ENCODE measurements at places on chromosomes 2 and 18. TPM values are rescaled to one million over a fixed set of nuclear protein-coding genes. Genes with fewer than 3 reads are reported as not detected.

The ONECUT2 gene
- total RNA-seq, result not detected

The TMSB10 gene
- total RNA-seq, result 6,105 TPM

The NAT8 gene
- total RNA-seq, result not detected

The MYOM1 gene
- total RNA-seq, result 2.5 TPM

The STARD6 gene
- total RNA-seq, result not detected

The SCN2A gene
- total RNA-seq, result 2.7 TPM

The GCG gene
- not detected for total RNA-seq

The MOGAT1 gene
- not detected for total RNA-seq

The AFF3 gene
- total RNA-seq, result 3.4 TPM

The VWC2L gene
- total RNA-seq, result not detected

The SERPINB5 gene
- not detected for total RNA-seq

The STAMBP gene
- 29.1 TPM for total RNA-seq

The MAP4K3 gene
- total RNA-seq, result 38.0 TPM

The DES gene
- total RNA-seq, result 3.0 TPM

The CRYGC gene
- total RNA-seq, result not detected

The CPLX4 gene
- not detected for total RNA-seq

The FER1L5 gene
- 0.78 TPM for total RNA-seq

The SERPINB8 gene
- 14.3 TPM for total RNA-seq

The TMEM169 gene
- total RNA-seq, result 0.83 TPM

The GPR55 gene
- total RNA-seq, result not detected

The PLEK gene
- total RNA-seq, result 0.07 TPM

The MAP3K20 gene
- total RNA-seq, result 75.4 TPM

The ANKRD29 gene
- total RNA-seq, result 2.0 TPM

The SUPT7L gene
- total RNA-seq, result 19.4 TPM

The IL36G gene
- not detected for total RNA-seq

The MTERF4 gene
- total RNA-seq, result 38.3 TPM

The KLHL41 gene
- total RNA-seq, result 0.72 TPM

The CFAP210 gene
- total RNA-seq, result not detected

The POMC gene
- total RNA-seq, result 1.2 TPM

The DNAJC27 gene
- total RNA-seq, result 4.7 TPM

The CYBRD1 gene
- total RNA-seq, result 265 TPM

The SOCS6 gene
- 42.7 TPM for total RNA-seq

The CROCC2 gene
- total RNA-seq, result 0.13 TPM

The MARCO gene
- not detected for total RNA-seq

The ANKRD30BL gene
- not detected for total RNA-seq

The QPCT gene
- total RNA-seq, result 8.8 TPM

The NR4A2 gene
- 0.40 TPM for total RNA-seq

The UCN gene
- total RNA-seq, result 0.85 TPM

The SPR gene
- 27.4 TPM for total RNA-seq

The EN1 gene
- 0.91 TPM for total RNA-seq

The CD28 gene
- total RNA-seq, result not detected

The FSHR gene
- total RNA-seq, result not detected

The CDKL4 gene
- 0.91 TPM for total RNA-seq

The DOCK10 gene
- 37.3 TPM for total RNA-seq

The ICA1L gene
- total RNA-seq, result 3.1 TPM

The RTP5 gene
- total RNA-seq, result not detected

The GALR1 gene
- not detected for total RNA-seq

The CD207 gene
- total RNA-seq, result not detected

The CFAP65 gene
- 0.03 TPM for total RNA-seq

The COLEC11 gene
- total RNA-seq, result 1.4 TPM

The DPP4 gene
- 39.1 TPM for total RNA-seq

Measured in smooth muscle cell of the pulmonary artery (primary cell).